ENCODE measurements at places on chromosomes 2 and 18.

DNA sequence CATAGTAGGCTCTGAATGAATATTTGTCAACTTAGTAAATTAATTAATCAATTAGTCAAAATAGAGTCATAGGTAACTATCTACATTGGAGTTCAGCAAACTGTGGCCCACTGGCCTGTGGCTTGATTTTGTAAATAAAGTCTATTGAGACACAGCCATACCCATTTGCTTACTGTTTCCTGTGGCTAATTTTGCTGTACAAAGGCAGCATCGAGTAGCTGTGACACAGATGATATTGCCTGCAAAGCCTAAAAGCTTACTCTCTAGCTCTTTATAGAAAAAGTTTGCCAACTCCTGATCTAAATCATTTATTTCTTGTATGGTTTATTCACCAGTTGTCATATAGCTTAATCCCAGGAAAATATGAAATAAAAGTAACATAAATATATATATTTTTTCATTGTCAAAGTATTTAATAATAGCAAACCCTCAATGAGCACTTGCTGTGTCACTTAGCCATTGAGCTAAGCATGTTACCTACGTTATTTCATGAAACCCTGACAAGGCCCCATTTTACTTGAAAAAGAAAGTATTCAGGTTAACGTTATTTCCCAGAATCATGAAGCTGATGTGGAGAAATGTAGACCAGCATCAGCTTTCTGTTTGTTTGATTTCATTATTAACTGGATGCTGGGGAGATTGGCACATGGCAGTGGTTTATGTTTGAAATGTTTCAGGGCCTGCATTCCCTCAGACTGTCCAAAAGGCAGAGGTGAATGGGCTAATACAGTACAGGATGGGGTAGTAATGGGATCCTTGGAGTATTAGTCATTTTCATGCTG, 69.6 kb downstream of the ICOS start:
- DNase-seq = no peak

- no peak for DNase-seq
Observed at GRCh38 chr18:66013969-66014368, 263.2 kb downstream of the CDH7 start.

- DNase-seq = no peak
Observed at GRCh38 chr2:105243961-105244360, 2.4 kb downstream of the GPR45 start.

DNA sequence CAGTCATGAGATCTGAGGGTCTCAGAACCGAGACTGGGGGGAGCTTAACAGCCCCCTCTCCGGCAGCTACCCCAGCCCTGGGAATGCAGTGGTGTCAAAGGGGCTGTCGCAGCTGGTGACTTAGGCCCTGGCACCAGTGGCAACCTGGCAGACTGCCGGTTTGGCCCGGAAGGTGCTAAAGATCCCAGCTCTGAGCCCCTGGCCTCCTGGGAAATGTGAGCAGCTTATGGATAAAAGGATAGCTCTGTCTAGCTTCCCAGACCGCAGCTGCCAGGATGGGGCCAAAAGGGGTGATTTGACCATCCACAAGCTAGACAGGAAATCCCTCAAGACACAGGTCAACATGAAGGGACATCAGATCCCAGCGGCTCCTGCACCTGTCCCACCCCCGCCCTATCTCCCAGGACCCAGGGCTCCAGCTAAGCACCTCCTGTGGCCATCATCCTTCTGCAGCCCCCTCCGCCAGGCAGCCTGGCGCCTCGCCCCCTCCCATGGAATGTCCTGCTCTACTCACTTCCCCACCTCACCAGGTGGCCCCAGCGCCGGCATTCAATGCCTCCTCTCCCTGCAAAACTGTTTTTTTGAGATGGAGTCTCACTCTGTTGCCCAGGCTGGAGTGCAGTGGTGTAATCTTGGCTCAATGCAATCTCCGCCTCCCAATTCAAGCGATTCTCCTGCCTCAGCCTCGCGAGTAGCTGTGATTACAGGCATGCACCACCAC, 33.2 kb upstream of the EFHD1 start:
- no peak for DNase-seq

DNA sequence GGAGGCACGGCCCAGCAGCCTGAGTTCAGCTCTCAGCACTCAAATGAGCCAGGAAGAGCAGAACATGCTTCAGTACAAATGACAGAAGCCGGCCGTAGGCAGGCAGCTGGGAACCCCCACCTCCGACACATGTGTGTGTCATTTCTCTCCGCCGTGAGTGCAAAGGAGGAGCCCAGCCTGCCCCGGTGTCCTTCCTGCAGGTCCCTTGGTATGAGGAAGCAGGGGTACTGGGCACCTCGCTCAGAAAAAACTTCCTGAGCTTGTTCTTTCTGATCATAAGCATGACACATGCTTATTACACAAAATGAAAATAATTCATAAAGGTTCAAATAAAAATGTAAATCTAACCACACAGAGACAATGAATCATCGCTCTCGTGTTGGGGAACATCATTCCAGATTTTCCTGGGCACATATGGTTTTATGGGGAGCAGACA, 35.3 kb downstream of the KCNF1 start:
- DNase-seq = no peak

- DNase-seq = no peak
Observed at GRCh38 chr18:9594823-9595596, 19.3 kb downstream of the PPP4R1 start.

DNA sequence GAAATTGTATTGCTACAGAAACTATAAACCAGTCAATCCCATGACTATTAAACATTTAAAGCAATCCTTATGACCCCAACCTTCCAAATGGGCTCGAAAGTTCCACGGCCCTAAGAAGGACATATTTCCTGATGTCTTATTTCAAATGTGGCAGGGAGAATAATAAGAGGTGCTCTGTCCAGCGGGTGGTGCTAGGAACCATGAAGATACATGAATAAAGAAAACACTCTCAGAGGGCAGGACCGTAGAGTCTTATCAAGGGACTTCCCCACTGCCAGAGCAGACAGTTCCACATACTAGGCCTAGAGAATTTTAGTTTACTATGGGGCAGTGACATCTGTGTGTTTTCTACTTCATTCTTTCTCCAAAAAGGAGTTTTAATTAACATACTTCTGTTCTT, 187.1 kb upstream of the PIK3C3 start:
- no peak for DNase-seq

DNA sequence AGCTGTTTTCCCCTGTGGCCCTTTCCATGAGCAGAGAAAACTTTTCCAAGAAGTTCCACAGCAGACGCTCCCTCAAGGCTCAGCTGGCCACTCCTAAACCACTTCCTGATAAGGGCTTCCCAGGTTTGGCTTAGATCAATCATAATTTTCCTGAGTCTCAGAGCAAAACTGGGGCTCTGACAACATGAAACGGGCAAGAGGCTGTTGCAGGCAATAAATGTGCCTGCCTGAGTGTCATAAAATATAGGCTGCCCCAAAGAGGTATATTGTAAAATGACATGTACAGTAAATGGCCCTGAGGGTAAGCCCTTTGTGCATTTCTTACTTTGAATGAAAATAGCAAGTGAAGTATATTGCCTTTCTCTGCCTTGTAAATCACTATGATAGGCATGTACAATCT, 105.6 kb upstream of the UXS1 start:
- DNase-seq = no peak

GRCh38 chr2:95271381-95271971, 2.8 kb upstream of the PROM2 start:
- no peak for DNase-seq

DNA sequence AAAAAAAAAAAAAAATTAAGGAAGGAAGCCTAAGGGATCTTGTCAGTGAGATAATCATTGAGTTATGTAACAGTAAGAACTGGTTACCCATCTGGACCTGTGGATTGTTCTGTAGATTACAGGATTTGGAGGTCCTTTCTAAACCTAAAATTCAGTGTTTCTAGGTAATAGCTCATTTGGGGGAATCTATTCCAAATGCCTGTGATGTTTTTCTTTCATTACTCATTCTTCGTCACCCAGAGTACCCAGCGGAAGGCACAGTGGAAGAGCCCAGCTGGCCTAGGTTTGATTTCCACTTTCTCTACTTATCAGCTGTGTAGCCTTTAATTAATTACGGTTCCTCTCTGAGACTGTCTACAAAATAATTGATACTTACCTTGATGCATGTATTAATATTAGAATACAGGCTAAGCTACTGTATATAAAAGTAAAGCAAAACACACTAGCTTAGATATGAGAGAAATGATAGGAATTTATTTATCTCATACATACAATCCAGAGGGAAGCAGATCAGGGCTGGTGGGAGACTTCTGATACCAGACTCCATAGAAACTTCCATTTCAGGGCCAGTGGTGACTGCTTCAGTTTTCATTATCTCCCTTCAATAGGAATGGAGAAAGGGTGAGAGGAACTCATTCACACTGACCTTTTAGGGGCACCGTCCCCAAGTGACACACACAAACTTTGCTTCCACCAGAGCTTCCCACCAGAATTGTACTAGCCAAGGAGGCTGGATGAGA, 115.8 kb upstream of the NOSTRIN start:
- DNase-seq = no peak

GRCh38 chr2:227395556-227395955, 7.8 kb upstream of the SCYGR1 start:
- DNase-seq = no peak

GRCh38 chr2:106197878-106198277, 3.8 kb upstream of the UXS1 start:
- DNase-seq = no peak

- DNase-seq = no peak
Observed at GRCh38 chr2:102063941-102064678, 72.3 kb downstream of the IL1R2 start.

- no peak for DNase-seq
Observed at GRCh38 chr2:177053038-177053437, 159.6 kb upstream of the HNRNPA3 start.

DNA sequence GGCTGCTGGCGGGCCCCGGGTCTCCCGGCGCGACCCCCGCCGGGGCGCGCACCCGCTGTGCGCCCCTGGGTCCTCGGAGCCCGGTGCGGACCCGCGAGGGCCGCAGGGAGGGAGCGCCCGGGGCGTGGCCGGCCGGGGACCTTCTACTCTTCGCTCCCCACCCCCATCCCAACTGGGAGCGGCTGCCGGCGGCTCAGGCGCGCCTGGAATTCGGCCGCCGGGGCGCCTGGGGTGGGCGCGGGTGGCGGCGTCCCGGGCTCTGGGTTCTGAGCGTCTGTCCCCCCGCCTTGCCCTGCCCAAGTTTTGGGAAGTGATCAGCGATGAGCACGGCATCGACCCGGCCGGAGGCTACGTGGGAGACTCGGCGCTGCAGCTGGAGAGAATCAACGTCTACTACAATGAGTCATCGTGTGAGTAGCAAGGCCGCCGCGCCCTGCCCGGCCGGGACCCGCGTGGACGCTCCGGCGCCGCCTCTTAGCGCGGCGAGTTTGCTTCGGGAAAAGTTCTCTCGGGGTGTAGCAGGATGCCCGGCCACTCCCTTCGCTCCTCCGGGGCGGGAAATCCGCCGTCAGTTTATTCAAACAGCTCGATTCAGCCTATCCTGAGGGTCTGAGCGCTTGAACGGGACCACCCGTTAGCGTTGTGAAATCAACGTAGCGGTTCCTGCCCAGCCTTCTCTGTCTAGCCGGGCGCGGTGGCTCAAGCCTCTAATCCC, 502 bp downstream of the TUBB6 start:
- no peak for DNase-seq

- no peak for DNase-seq
Observed at GRCh38 chr2:152445791-152446201, 110.8 kb downstream of the FMNL2 start.

DNA sequence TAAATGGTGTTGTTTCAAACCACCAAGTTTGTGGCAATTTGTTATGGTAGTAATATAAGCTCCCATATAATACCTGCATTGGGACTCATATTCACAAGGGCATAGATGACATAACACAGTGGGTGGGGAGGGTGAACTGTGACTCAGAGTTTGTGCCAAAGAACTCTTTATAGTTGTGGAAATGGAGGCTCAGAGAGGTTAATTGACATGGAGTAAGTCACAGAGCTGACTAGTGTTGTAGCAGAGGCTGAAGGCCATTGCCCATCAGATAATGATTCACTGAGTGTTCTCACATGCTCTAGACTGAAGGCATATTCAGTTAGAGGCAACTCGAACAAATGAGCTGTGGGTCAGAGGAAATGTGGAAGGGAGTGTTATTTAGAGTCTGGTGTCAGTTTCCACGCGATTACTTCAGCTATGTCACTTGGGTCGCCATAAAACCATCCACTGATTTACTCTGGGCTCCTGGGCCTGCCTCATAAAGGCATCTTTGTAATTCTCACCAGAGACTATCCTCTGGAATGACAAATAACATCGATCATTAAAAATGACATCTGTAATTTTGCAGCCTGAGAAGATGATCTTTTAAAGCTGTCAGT, 264.7 kb downstream of the CCDC85A start:
- DNase-seq = no peak

DNA sequence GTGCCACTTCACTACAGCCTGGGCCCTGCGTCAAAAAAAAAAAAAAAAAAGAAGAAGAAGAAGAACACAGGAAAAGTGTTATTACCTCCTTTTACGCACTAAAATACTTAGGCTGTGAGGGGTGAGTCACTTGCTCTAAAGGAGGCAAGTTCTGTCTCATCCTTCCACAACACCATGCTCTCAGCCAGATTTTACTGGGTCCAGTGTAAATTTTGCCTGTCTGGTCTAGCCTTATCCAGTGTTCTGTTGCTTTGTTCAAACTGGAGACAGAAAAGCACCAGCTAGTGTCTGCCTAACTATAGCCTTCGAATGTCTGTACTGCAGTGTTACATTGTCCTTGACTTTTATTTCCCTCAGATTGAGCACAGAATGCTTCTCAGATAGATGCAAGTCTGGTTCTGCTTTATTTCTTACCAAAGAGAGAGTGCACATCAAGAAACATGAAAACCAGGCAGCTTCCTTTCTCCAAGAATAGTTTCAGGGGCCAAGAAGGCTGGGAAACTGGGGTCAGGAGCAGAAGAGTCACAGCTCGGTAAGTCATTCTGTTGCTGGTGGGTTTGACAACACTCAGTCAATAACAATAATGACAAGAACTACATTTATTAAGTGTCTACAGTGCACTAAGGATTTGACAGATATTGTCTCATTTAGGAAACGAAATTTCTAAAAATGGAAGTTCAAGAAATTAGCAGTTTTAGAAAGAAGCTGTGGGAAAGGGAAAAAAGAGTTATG, 3.1 kb upstream of the MSGN1 start:
- no peak for DNase-seq

DNA sequence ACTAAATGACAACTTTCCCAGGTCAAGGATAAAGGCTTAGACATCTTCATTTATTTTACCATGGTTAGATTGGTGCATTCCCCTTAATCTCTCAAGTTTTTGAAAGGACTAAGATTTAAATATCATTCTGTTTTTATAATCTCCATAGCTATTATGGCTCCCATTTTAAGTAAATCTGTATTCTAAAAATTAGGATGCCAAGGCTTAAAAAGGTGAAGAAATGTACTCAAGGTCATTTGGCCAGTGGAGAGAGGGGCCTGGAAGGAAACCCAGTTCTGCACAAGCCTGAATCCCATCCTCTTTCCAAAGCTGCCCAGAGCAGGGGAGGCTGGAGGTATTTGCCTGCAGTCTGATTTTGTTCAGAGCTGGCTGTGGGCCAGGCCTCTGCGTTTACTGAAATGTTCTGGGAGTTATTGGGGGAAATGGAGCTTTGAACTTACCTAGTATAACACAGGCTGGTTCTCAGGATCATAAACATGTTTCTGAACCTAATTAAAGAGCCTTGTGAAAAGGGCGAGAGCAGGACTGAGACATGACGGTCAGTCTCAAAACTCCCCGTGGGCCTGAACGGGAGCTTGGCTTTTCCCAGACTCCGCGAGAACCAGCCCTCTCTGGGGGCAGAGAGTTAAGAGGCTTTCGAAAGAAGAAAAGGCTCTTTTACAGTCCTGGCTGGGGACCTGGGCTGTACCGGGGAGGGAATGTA, 85.6 kb downstream of the DDX1 start:
- DNase-seq = no peak

- no peak for DNase-seq
Observed at GRCh38 chr2:141508086-141508752, 622.6 kb downstream of the LRP1B start.

- no peak for DNase-seq
Observed at GRCh38 chr2:54728669-54729120, 5.2 kb downstream of the EML6 start.
